ENCODE measurements at places on chromosomes 16 and 17.

DNA sequence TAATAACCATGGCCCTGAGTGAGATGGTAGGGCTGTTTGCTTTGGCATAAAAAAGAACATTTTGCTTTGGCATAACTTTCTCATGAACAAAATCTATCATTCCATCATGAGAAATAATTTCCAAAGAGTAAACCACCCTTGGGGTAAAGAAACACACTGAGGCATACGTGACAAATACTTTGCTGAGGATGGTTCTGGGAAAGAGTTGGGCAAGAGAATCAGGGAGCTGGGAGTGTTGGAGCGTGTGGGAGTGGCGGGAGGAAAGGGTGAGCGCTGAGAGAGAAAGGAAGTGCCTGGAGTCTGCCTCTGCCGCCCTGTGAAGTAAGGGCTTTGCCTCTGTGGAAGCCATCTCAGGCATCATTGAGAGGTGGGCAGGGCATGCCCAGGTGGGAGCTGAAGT is 60.2 kb upstream of the ARHGAP44 start:
- DNase-seq, result no peak

- DNase-seq, result no peak
Observed at GRCh38 chr17:77456951-77457548, 316.3 kb downstream of the SEC14L1 start.

GRCh38 chr17:7329374-7329996 is 350 bp upstream of the NEURL4 start:
- DNase-seq, result peak; percentile 98

- DNase-seq, result no peak
Observed at GRCh38 chr16:85281181-85281580, 168.9 kb upstream of the CIBAR2 start.

- DNase-seq, result peak; percentile 68
Observed at GRCh38 chr17:65749479-65749878, 188.0 kb upstream of the AXIN2 start.

DNA sequence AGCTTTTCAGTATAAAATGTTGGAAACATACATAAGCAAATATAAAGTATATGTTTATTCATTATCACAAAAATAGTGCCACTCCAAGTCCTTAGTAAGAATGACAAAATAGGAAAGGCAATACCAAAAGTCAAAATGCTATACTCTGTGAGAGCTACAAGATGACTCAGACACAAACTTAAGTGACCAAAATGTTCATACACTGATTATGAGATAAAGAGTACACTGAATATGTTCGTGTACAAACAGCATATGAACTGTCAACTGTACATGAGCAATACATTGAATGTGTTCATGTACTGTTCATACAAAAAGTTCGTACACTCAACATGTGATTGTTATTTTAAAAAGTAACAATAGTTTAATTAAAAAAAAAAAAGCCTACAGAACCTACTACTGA is 103.3 kb downstream of the CA4 start:
- DNase-seq, result peak; percentile 13
